ELR (cell line): ENCODE measurements at places on chromosomes 3 and 15.

DNA sequence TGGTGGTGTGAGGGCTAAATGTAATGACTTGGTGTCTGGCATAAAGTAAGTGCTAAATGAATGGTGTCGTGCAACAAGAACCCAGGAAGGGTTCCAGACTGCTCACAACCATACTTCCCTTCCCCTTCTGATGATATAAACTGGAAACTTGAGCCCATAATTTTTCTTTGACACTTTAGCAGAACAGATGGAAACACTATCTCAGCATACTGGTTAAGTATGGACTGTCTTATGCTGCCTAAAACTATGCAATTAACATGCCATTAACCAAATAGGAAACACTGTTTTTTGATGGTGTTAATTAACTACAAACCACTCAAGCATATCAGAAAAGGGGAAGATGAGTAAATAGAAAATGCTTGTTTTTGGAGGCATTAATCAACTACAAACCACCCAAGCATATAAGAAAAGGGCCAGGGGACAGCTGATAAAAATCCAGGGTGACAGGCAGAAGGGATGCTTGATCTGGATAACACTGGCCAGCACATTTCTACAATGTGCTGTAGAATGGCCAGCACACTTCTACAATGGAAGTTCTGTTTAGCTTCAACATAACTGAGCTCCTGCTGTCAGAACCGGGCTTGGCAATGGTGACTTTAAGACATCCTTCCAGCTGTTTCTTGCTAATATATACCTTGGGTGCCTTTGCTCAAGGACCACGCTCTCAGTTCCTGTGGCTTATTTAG is 85.5 kb upstream of the FAM3D start:
- no peak for DNase-seq

DNA sequence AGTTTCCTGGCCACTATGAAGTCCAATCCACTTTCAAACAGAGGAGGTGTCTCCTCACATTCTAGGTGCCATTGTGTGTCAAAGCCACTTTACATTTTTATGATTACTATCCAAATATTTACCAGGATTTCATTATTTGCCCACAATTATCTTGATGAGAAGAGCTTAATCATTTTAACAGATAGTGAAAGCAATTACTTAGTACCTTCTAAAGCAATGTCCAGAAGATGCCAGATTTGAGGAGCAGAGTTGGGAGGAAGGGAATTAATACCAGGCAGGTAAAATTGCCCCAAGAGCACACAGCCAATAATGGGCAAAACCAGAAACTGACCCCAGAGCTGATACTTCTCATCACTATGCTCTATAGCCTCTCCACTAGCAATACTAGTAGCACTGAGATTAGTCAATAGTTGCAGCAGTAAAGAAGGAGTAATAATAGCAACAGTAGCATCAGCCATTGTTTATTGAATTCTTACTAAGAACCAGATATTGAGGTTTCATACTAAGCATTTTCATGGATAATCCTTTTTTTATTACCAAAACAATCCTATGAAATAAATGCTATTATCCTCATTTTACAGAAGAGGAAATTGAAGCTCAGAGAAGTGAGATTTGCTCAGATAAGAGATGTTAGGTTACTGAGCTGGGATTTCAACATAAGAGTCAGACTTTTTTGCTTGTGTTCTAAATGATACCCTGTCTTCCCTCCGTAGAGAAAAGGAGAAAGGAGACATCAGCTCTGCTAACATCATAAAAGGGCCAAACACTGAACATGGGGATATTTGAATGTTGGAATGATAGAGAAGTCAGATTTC is 509.3 kb upstream of the CFAP20DC start:
- DNase-seq = no peak

DNA sequence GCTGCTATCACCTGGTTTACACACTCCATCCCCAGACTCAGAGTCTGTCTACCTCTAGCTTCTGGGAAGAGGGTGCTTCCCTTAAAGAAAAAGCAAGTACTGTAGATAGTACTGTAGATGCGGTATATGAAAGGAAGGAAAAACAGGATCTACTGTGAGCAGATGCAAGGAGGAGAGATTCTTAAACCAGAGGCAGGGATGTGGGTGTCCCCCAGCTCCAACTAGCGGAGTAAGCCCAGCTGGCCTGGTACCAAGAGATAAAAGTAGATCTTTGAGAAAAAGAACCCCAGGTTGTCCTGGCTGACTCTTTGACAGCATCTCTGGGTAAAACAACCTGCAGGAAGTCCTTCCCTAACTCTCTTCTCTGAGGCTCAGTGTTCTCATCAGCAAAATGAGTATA is 523.7 kb upstream of the PROK2 start:
- DNase-seq = no peak

DNA sequence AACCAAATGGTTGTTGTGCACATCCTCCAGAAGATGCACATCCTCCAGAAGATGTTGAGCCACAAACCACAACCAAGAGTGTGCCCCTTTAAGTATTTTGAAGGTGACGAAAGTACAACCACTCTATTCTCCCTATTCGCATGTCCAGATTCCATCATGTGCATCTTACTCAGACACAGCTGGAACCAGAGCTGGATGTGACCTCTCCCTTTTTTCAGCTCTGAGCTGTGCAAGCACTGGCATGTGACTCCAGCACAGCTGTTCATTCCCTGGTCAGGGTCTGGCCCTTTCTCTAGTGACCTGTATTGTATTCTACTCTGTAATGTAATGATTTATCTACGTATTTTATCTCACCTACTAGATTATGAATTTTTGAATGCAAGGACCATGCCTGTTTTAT is 29.3 kb upstream of the DLG1 start:
- no peak for DNase-seq

GRCh38 chr3:8741581-8742261 is 8.1 kb downstream of the CAV3 start:
- peak; percentile 91 for DNase-seq

GRCh38 chr3:147049821-147050220 is 356.5 kb downstream of the ZIC4 start:
- no peak for DNase-seq

DNA sequence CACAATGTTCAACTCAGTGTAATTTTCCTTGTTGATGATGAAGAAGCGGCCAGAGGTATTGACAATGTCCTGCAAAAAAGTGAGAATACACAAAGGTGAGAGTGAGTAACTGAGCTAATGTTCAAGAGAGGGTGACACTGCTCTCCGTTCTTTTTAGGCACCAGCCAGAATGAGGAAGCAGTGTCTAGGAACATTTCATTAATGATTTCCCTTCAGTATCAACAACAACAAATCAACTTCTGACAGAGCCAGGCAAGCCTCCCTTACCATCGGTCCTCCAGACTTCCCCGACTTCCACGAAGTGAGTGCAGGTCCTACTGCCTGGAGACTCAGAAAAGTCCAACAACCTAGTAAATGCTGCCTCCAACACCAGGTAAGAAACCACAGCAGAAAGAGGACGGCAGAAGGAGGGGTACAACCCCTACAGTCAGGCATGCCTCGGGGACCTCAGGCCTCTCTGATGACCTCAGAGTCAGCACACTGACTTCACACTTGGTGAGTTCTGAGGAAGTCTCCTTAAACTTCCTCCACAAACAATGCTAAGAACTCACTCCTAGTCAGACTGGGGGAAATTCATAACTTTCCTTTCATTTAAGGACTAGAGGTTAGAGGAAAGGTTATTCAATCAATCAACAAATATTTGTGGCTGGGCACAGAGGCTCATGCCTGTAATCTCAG is 62.7 kb downstream of the NPTN start:
- no peak for DNase-seq

- DNase-seq = no peak
These were observed 128.3 kb upstream of the GADL1 start for GRCh38 chr3:31022716-31023115.

DNA sequence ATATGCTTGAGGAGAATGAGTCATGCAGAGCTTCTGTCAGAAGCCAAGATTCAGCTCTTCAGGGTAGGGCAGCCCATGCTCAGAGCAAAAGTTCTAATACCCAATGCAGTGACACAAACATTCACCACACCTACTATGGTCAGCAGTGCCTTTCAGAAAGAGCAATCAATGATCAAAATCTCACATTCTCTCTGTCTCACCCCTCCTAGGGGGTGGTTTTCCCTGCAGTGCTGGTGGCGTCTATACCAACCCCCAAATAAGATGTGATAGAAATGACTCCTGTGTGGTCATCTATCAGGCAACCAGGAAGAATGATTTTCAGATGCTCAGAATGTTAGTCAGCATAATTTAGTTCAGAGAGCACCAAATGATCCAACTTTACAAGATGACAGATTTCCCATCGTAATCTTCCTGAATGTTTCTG is 385.3 kb downstream of the NTRK3 start:
- peak; percentile 66 for DNase-seq

DNA sequence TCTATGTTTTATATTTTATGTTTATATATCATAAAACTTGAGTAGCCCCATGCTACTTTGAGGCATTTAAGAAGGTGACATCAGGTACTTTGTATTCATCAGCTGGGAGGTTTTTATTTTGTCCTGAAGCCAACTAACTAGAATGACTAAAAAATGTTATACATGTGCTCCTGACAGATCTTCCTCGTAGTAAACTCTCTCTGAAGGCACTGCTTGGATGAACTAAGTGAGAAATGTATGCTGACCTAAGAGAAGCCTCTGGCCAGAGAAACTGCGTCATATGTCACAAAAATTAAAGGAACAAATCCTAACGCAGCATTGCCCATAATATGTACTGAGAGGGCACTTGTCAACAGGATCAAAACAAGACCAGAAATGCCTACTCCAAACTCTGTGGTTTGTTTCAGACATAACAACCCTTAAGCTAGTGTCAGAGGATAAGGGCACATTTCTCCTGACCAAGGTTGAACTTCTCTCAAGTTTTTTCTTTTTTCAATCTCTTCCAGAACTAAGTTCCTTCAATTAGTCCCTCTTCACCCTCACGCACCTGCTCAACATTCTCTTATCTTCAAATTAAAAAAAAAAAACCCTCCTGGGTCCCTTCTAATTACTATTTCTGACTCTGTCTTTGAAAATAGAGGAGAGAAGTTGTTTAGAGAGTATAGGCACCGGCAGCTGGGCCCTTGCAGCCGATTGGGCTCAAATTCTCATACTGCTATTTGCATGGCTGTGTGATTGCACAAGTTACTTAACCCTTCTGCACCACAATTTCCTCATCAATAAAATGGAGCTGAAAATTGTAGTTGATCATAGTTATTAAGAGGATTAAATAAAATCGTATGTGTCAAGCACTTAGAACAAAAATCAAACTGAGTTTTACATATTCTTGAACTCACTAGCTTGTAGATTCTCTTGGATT is 159.0 kb downstream of the FRMD5 start:
- DNase-seq = no peak
